ENCODE measurements at places on chromosomes 3 and 15.

DNA sequence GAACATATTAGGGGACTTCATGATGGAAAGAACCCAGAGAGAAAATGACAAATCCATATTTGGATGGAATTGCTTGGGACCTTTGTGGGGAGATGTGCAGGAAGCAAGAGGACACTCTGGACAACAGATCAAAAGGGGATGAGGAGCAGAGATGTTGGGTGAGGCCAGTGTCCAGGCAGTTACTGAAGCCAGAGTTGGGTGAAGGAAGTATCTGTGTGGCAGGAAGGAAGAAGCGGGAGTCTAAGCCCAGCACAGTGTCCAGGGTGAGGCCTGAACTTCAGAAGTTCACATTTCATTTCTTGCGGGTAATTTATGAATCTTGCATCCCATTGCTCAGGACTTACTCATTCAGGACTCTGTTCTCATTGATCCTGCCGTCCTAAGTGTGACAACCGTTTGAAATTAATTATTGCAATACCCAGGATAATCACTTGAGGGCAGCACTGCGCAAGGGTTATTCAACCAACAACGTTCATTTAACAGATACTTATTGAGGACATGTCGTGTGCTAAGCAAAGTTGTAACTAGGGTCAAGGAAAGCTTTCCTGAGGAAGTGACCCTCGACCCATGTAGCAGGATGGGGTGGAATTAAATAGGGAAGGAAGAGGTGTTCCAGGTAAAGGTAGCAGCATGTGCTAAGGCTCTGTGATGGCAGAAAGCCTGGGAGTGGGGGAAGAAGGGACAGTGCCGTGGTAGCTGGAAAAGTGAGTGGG, 61.3 kb upstream of the CMTM8 start:
- peak; percentile 20 for DNase-seq

DNA sequence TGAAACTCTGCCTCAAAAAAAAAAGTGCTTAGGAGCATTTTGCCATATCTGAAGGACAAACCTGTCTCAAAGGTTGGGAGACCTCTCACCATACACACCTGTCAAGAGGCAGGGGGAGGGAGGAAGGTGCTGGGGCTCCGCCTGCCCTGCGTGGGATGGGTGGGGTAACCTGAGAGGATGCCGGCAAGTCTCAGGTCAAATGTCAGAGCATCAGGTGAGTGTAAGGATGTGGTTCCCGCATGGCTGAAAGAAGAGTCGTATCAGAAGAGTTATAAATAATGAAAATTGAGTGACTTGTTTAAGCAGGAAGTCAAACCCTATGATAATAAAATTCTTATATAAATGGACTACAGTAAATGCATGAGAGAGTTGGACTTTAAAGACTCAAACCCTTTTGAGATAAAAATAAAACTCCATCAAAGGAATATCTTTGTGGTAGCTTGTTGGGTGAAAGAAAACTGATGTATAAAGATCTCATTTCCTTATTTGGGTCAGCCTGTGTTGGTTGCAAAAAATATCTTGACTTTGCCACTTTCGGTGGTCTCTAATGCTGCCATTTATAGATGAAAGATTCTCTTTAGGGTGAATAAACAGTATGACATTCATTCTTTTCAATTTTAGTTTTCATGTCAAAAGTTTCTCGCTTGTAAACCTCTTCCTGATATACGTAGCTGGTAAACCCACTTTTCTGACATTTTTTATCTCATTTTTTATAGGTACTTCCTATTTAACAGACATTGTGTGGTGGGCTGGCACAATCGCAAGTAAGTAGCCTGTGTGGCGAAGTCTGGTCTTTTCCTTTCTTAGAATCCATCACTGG, 23.8 kb downstream of the NIPA1 start:
- no peak for DNase-seq

GRCh38 chr3:125679258-125679657, 84.0 kb upstream of the OSBPL11 start:
- no peak for DNase-seq

DNA sequence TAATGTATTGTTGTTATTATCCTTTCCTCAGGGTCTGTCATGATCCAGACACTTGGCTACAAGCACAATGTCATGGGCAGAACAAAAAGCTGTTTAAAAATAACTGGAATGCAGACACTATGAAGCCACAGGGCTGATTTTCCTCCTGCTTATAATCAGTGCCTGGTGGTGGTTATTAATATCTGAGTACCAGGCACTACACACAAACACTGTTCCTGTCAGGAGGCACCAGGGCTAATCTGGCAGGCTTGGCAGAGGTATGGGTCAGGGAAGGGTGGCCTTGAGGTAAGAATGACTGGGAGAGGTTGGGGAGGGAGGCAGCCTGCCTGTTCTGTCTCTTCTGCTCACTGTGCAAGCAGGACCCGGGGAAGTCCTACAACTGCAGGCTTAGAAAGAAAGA, 67.2 kb downstream of the WDR76 start:
- no peak for DNase-seq

DNA sequence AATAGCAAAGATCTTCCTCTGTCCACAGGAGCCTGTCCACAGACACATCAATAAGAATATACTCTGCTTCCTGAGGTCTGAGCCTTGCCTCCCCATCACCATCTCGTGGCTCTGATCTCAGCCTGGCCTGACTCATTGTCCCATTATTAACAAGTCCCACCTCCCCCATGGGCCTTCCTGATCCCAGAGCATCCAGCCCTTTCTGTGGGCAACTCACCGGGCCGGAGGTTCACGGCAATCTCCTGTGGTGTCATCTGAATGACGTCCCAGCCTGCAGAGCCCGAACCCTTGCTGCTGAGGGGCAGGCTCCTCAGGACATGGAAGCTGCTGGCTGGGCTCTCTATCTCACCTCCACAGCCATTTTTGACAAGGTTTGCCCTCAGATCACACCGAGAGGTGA, 28.1 kb downstream of the ITGB5 start:
- DNase-seq = no peak

- DNase-seq = no peak
These were observed 26.5 kb downstream of the CFAP161 start for GRCh38 chr15:81160312-81161159.

- no peak for DNase-seq
These were observed 33.2 kb upstream of the IQSEC1 start for GRCh38 chr3:13106308-13107001.

Data from activated CD4-positive, alpha-beta T cell treated with anti-CD3 and anti-CD28 coated beads for 1 hour (primary cell).